ENCODE measurements at places on chromosomes 1 and 21. TPM values are rescaled to one million over a fixed set of nuclear protein-coding genes. Genes with fewer than 3 reads are reported as not detected.
A peak's percentile ranks its signal among the peaks of the same experiment; 100 is the strongest.

DNA sequence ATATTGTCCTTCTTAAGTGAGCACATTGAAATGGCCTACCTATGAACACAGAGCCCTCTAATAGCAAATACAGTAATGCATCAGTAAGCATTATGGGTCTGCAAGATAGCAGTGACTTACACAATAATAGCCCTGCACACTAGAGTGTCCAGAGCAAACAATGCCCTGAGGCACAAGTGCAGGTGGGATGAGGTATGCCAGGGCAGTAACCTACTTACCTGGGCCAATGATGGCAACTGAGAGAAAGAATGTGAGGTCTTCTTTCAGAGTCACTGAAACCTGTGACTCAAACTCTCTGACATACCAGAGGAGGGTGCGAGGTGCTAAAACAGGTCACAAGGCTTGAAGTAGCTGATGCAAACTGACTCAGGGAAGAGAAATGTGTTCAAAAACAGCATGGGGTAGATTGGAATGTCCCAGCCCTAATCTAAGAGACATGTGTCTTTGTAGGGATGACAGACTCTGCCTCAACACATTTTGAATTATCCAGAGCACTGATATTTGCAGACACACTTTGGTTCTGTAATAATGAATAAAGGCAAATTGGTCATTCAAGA is 168.5 kb upstream of the RUNX1 start:
- DNase-seq: no peak

The DMRTA2 gene
- polyA plus RNA-seq: 0.05 TPM

The ACP6 gene
- 13.6 TPM for polyA plus RNA-seq

- no peak for DNase-seq
Observed at GRCh38 chr1:92291372-92291999, 7.3 kb downstream of the GLMN start.

GRCh38 chr1:179126338-179127060 is 44.6 kb downstream of the TOR3A start:
- DNase-seq: peak; percentile 45

The CFHR3 gene
- 0.70 TPM for polyA plus RNA-seq

The SYDE2 gene
- polyA plus RNA-seq: 2.8 TPM

The MSH4 gene
- 0.16 TPM for polyA plus RNA-seq

The RNF19B gene
- polyA plus RNA-seq: 3.8 TPM

DNA sequence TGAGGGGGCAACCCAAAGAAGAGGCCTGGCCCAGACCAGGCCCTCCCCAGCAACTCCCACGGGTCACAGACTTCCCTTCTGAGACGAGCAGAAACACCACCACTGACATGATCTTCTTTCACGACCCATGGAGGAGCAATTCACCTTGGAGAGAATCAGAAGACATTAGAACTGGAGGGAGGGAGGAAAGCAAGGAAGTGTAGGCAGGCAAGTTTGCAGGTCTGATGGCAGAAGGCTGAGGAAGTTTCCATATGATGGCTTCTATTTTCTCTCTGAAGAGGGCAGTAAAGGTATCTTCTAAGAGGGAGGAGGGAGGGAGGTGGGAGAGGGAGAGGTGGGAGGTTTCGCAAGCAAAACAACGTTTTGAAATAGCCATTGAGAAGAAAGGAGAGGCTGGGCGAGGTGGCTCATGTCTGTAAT is 1.4 kb upstream of the UBXN10 start:
- DNase-seq: no peak

DNA sequence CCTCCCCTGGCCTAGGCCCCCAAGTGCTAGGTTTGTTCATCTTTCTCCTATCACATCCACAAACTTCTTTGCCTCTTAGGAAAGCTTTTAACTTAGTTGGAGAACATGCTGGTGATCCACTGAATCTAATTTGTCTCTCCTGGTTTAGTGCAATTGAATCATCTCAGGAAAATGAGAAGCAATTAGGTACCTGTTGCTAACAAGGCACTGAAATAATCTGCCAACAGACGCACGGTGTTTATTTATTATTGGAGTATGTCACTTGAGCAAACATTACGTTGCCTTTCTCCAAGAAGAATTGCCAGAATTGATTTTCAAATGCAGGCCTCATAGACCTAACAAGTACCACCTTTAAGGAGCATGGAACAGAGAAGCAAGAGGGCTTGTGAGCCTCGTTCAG is 309.4 kb downstream of the NFIA start:
- no peak for DNase-seq

DNA sequence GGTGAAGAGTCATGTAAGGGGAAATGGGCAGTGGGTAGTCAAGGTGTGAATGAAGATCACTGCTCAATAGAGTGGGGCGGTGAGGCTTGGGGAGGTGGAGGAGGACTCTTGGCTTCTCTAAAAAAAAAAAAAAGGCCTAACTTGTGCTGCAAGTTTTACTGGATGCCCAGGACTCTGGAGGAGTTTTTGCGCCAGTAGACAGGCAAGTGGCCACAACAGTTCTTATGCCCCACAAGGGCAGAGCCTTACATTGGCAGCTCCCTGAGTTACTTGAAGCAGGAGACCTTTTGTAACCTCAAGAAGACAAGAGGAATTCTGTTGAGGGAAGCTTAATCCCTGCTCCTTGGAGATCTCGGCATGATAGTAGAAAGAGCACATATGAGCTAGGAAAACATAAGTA is 54.9 kb upstream of the PPP2R5A start:
- DNase-seq: no peak

DNA sequence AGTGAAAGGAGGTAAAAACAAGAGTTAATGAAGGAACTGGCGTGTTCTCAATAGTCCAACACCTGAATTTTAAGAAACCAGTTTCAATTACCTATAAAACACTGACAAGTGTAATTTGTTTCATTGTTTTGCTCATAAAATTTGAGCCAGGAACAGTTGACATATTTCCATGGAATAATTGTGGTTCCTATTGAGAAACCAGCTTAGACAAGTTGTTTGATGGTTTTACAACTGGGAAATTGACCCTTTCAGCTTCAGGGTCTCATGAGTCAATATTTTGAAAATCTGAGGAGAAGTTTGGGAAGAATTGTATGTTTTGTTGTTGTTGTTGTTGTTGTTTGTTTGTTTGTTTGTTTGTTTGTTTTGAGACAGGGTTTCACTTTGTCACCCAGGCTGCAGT is 69.1 kb upstream of the GADD45A start:
- no peak for DNase-seq

DNA sequence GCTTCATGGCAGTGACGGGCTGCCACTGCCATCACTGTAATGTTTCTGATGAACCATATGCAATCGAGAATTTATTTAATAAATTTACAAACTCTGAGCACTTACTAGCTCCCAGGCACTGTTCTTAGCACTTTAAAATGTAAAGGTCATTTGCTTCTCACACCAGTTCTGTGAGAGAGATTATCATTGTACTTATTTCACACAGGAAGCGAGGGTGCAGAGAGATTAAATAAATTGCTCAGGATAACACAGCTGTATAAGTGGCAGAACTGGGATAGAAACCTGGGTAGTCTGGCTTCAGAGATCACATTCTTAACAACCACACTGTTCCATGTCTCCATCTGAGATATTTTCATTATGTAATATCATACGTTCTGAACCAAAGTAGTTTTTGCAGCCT is 119.9 kb downstream of the MAST2 start:
- no peak for DNase-seq

The LAMC2 gene
- 0.70 TPM for polyA plus RNA-seq

The CD1E gene
- polyA plus RNA-seq: not detected

DNA sequence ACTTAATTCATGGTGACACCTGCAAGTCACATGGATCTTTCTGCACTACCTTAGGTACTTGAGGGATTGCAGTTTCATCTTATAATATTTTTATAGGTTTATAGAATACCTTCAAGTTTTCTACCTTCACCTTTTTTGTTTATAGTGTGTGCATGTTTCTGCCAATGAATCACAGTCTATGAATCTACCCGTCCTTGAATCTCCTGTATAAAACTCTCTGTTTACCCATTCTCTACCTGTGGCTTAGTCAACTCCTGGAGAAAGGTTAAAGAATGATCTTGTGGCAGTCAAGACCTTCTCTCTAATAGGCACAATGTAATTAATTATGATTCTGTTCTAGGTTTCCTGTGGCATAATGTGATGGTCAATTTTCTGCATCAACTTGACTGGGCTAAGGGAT is 3.2 kb upstream of the GSTM2 start:
- DNase-seq: no peak

DNA sequence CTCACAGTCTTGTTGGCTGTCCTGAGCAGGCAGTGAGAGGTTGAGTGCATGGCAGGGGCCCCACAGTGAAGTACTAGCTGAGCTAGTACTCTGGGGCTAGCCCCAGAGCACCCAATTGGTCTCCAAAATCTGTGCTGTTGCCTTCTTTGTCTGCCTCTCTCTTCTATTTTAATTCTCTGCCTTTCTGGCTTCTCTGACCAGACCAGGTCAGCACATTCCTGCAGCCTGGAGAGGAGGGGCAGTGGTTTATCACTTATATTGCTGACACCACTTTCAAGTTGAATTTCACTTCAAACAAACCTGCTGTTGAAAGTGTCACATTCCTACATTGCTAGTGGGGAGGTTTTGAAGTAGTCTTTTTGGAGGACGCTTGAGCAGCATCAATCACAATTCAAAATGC is 628.7 kb downstream of the PTPRU start:
- DNase-seq: no peak

The PHTF1 gene
- 4.5 TPM for polyA plus RNA-seq

DNA sequence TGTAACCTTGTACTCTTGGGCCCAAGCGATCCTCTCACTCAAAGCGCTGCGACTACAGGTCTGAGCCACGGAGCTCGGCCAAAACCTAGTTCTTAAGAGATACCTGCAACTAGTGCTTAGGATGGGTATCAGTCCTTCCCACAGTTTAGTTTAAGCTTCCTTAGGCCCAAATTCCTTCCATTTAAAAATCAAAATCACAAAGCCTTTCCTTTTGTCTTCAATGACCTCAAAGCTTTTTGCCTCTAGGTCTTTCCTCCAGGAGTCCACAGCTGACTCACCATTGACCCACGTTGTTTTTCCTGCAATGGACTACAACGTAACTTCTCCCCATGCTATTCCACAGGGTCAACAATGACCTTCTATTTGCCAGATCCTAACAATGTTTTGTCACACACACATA is 64.0 kb downstream of the APP start:
- DNase-seq: no peak

The MMEL1 gene
- 1.7 TPM for polyA plus RNA-seq

The SFN gene
- 0.20 TPM for polyA plus RNA-seq

The NUDC gene
- 83.0 TPM for polyA plus RNA-seq

DNA sequence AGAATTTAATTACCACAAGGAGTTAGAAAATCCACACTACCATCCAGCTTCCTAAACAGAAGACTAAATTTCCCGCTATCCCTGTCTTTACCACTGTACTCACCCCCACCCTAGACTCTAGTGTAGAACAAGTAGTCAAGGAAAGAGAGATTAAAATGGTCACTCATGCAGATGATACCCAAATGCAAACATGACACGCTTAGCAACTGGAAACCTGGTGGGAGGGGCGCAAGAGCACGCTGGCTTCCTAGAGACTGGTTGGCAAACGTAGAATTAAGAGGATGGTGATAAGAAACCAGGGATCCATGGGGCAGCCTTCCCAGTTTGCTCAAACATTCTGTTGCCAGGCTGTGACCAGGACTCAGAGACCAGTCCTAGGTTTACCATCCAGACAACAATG is 9.9 kb upstream of the LDLRAD1 start:
- no peak for DNase-seq

GRCh38 chr1:227776331-227776771 is 39.1 kb upstream of the PRSS38 start:
- no peak for DNase-seq

DNA sequence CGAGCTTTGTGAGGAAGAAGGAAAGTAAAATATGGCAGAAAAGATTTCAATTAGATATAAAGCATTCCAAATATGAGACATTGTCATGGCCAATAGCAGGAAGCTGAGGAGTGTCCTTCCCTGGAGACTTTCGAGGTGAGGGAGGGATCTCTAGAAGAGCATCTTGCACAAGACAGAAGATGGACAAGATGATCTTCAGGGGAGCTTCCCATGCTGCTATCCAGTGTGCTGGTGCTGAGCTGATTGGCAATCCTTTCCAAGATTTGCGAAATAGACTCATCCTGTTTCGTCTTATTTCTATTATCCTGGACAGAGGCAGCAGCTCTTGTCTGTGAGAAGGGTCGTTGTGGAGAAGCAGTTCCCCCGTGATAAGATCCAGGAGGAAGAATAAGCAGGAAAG is 342.0 kb upstream of the CAMK1G start:
- no peak for DNase-seq

DNA sequence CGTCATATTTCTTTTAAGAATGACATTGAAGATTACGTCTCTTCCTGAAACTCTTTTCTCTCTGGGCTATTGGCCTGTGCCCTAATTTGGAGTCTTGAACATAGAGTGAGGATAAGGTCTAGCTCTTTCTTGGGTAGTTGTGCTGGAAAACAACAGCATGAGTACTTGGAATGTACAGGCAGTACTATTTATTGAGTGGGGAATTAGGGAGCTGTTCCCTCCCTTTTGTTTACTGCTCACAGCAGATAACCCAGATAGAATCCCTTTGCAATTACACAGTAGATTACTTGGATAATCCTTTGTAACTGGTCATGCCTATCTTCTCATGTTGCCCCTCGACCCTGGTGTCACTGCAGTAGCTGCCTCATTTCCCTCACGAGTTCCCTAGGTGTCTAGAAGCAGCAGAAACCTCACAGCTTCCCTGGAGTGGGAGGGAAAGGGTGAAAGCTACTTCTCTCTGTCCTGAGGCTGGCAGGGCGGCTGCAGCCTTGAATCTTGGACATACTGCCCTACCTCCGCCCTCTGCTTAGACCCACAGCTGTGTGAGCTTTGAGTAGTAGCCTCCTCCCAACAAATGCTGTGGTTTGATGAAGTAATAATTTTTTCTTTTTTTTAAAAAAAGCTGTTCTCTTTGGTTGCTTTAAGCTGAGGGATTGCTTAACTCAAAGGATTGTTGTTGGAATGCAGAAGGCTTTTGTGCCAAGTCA is 70.6 kb downstream of the FGGY start:
- peak; percentile 86 for DNase-seq

The VANGL1 gene
- 2.2 TPM for polyA plus RNA-seq

The FMO1 gene
- 0.61 TPM for polyA plus RNA-seq

GRCh38 chr1:214831956-214832355 is 229.0 kb downstream of the CENPF start:
- DNase-seq: no peak

DNA sequence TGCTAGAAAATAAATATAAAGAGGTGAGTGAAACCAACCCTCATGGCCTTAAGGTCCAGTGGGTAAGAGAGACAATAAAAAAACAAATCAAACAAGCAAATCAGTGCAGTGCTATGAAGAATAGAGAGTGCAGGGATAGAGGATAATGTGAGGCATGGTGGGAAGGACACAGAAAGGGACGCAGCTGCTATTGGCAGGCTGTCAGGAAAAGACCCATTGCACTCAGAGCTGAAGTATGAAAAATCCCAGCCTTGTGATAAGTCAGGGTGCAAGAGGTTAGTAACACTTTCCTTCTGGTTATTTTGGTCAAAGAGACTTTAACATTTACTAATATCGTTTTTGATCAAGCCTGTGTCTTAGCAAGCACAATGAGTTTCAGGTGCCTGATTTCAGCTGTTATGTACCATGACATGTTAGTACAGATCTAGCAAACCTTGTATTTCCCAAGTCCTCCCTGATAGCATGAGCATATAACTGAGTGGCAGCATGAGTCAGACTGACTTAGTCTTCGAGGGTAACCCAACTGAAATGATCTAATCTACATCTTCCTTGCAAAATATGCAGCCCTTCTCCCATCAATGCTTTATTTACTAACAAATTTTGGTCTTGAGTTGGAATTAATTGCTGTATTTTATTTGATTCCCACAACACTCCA is 31.7 kb downstream of the CHML start:
- DNase-seq: no peak
